ENCODE measurements at places on chromosomes 3 and 15. TPM values are rescaled to one million over a fixed set of nuclear protein-coding genes. Genes with fewer than 3 reads are reported as not detected.

The INTS14 gene
- 22.7 TPM for total RNA-seq

The PRC1 gene
- 227 TPM for total RNA-seq

The SEMA3F gene
- total RNA-seq, result 8.7 TPM

The PIF1 gene
- 7.5 TPM for total RNA-seq

All from aortic smooth muscle cell (primary cell).